Sciatic nerve (tissue), 2 donors: ENCODE measurements at places on chromosomes 3 and 15.

GRCh38 chr15:75008629-75009326 lies 13.4 kb downstream of the SCAMP5 start:
- DNase-seq = no peak

- no peak for DNase-seq
These were observed 1028.6 kb downstream of the MCTP2 start for GRCh38 chr15:95259965-95260364.

DNA sequence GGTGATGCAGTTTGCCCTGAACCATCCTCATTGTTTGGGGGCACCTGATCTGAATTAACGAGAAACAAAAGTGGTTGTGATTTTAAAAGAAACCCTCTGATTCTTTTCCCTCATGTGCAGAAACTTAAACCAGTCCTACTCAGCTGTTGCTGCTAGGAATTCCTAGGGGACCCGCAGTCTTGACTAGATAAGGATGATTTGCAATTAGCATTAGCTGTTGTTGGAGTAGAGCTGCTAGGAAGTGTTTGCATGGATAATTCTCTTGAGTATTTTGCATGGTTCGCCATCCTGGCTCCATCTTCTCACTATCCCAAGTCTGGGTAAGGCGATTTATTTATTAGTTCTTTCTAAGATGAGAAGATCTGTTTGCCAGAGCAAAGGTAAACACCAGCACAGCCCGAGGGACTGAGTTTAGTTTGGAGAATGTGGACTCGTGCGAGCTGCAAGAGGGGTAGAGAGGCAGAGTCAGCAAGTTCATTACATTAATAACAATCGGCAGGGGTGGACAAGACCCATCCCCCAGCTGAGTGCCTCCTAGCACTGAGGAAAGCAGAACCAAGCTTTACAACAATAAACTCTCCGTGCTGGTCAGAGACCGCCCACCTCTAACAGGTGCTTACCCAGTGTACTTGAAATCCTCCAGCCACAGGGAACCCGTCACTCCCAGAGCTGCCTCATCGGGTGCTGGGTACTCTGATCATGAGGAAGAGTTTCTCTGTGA lies 4.1 kb downstream of the FGD5 start:
- DNase-seq = no peak

DNA sequence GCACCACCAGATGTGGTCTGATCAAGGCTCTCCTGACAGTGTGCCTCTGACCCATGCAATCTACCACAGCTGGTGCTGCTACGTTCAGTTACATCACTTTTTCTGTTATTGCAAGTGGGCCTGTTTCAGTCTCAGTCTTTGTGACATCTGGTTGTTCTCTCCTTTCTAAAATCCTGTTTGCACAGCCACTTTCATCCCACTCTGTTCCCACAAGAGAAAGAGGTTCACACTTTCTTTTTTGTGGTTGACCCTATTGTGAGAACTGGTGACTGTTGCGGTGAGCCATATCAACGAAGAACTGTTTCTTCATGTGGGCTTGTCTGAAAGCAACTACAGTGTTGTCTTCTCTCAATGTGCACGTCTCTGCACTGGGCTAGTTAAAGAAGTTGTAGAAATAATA lies 342.8 kb upstream of the ARPP21 start:
- DNase-seq = no peak

DNA sequence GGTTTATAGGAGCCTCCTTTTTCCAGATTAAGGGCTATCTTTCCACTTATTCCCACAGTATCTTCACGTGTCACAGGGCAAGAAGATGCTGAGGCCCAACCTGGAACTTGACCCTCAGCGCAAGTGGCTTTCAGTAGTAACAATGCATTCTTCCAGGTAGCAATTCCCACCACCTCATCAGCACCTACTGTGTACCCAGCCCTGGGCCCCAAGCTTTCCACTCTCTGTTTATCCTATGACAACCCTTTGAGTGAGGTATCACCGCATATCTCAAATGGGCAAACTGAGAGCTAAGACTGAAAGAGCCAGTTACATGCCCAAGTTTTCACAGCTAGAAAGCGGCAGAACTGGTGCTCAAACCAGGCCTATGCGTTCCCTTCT lies 88.2 kb downstream of the CPN2 start:
- DNase-seq = no peak
